ENCODE measurements at places on chromosomes 16 and 17.

DNA sequence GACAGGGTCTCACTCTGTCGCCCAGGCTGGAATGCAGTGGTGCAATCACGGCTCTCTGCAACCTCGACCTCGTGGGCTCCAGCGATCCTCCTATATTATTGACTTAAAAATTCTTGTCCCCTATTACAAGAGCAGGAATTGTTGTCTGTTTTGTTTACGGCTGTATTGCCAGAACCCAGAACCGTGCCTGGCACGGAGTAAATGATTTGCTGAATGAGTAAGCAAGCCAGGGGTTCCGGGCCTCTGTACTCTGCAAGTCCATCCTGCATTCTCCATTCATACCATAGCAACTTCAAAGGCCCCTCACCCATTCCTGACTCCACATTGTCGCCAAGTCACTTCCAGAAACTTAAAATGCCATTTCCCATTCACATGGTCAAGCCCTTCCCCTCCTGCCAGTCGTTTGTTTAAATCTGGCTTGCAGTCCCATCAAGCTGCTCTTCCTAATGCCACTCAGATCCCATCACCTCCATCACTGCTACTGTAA is 6.9 kb downstream of the ADCY9 start:
- ATAC-seq = no peak

DNA sequence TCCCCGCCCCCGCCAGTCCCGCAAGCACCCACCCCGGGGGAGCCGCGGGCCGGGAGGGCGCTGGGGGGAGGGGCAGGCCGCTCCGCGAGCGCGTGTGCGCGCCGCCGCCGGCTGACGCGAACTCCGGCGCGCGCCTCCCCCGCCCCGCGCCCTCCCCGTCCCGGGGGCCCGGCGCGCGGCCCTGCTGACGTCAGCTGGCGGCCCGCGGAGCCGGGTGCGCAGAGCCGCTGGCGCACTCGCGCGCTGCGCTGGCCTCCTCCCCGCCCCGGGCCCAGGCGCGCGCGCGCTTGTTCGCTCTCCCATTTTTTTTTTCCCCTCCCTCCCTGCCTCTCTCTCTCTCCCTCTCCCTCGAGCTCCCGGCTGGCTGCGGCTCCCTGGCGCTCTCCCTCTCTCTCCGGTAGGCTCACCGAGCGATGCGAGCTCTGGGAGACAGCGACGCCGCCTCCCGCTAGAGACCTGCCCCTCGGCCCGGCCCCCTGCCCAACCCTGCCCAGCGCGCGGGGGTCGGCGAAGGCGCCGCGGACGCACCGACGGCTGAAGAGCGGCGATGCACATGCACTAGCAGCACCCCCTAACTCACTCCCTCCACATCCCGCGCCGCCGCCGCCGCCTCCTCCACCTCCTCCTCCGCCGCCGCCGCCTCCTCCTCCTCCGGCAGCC is at the start of gene GNAO1:
GNAO1 (plus strand) TSS at position 334 of the 660 bp plus-strand sequence. CDS start 747 bp downstream, outside the sequence.
- ATAC-seq = peak; percentile 69

DNA sequence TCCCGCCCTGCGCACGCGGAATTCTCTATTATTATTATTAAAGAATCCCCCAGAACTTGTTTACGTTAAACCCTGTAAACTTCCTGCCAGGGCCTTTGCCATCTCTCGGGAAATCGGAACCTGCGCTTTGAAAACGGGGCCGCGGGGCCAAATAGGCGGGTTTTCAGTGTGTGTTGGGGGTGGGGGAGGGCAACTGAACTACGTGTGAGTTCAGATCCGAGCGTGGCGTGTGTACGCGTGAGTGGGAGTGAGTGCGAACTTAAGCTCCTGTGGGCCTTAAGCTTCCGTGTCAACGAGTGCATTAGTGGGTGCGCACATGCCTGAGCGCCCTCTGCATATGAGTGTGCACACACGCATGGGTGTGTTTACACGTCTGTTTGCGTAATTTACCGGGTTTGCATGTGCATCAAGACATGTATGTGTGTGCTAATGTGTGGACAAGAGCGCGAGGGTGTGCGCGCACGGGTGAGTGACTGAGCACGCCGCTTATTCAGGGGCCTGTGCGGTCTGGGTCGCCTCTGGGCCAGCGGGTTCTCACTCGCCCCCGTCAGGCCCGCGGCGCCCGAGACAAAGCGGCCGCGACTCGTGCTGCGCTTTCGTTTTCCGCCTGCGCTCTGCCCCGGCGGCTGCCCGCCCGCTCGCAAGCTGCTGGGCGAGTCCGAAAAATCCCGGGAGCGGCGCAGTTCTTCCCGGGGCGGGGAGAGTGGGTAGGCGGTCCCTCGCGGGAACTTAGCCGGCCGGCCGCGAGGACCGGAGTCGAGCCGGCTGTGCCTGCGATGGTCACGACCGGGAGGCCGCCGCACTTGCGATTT is 1.2 kb upstream of the FOXF1 start:
- ATAC-seq = no peak

DNA sequence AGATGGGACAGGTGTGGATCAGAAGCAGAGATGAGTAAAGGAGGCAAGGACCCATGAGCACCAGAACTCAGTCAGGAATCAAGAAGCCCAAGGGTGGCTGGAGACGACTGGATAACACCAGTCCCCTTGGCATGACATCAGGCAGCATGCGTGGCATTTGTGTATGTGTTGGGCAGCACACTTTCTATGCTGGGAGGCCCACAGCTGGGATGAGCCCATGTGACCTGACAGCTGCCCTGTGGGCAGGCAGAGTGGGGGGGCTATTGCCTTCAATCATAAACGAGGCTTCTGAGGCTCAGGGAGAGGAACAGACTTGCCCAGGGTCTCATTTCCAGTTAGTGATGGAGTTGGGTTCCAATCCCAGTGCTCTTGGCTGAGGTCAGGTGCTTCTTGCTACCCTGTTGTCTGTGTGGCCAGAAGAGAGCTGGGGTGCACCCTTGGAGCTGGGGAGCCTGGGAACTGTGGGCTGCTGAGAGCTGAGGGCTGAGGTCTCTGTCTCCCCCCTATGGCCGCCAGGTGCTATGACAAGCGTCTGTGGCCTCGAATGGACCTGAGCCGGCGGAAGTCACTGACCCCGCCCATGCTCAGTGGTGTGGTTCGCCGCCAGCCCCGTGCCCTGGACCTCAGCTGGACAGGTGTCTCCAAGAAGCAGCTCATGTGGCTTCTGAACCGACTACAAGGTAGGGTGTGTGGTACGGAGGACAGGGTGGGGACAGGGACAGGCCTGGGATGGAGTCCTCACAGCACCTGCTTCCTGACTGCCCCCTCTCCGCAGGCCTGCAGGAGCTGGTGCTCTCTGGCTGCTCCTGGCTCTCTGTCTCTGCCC is 7.1 kb upstream of the ORAI3 start:
- ATAC-seq = peak; percentile 91

DNA sequence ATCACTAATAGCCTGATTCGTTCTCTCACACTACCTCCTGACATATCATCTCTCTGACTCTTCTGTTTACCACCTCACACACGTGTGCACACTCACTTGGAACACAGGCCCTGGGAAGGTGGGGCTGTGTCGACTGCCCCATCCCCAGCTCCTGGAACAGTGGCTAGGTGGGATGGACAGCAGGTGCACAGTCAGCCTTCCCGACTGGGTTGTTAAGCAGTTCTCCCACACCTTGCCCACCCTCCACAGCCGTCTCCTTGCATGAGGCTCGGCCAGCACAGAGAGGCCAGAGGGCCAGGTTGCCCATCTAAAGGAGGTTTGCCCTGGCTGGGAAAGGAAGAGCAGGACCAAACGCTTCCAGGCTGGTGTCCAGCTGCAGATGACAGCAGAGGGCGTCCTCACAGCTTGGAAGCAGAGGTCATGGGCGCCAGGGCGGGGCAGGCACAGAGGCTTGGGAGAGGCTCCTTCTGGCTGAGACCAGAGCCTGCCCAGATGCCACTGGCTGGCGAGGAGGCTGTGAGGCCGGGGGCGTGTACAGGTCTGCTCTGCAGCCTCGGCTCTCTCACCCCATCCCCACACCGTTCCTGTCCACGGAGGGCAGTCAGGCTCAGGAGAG is 92.8 kb downstream of the AMFR start:
- no peak for ATAC-seq

DNA sequence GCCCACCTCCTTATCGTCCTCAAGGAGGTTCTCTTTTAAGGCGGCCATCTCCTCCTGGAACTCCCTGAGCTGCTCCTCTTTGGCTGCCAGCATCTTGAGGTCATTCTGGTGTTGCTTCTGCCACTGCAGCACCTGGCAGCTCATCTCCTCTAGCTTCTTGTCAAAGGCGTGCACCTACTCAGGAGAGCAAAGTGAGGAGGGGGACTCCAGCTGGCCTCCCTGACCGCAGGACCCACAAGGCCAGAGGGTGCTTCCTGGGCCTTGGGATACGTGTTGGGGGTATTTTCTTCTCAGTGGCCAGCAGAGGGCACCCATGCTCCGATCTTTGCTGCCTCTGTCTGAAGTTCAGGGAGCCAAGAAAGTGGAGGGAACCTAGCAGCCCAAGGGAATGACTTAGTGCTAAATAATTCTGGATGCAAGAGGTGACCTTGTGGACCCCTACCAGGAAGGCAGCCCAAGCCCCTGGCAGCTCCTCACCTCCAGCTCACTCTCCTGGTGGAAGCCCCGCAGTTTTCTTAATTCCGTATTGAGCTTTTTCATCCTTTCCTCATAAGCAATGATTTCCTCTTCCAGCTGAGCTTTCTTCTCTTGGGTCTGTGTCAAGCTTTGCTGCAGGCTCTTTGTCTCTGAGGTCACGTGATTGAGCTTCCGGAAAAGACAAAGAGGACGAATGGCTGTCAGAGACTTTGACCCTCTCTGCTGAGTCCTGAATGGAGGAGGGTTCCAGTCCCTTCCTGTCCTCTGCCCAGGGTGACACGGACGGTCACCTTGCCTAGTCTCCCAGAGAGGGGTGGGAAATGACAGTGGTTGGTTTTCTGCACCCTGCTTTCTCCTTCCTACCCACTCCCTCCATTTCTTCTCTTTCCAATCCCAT is 31.4 kb downstream of the DHX38 start:
- no peak for ATAC-seq

- ATAC-seq = no peak
Observed at GRCh38 chr16:70481929-70482536, 27.6 kb downstream of the FCSK start.

DNA sequence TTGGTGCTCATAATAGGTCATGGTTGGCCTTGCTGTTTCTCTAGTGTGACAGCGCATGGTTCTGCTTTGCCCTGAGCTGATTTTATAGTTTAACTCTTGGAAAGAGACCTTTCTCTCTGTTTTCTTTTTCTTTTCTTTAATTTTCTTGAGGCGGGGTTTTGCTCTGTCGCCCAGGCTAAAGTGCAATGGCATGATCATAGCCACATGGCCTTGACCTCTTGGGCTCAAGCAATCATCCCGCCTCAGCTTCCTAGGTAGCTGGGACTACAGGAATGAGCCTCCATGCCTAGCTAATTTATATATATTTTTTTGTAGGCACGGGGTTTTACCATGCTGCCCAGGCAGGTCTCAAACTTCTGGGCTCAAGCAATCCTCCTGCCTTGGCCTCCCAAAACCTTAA is 80.4 kb upstream of the DNAJA2 start:
- no peak for ATAC-seq

DNA sequence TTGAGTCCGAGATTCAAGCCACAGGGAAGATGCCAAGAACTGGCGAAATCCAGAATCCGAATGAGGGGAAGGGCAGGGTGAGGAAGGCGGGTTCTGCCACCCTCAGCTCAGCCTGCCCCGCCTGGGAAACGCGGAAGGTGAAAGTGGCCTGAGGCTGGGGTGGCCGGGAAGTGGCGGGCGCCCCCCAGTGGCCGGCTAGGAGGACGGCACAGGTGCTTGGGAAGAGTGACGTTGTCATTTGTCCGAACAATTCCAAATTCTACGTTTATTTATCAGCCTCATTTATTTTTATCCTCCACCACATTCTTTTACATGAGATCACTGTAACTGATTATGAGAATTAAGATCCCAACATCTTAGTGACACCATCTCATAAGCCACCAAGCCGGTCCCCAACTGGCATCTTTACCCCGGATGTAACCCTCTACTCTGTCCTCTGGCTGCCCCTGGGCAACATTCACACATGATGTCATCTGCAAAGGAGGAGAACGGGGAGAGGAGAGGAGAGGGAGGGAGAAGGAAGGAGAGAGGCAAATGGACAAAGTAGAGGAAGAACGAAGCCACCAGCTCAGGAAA is 21.3 kb downstream of the SRCIN1 start:
- peak; percentile 71 for ATAC-seq

DNA sequence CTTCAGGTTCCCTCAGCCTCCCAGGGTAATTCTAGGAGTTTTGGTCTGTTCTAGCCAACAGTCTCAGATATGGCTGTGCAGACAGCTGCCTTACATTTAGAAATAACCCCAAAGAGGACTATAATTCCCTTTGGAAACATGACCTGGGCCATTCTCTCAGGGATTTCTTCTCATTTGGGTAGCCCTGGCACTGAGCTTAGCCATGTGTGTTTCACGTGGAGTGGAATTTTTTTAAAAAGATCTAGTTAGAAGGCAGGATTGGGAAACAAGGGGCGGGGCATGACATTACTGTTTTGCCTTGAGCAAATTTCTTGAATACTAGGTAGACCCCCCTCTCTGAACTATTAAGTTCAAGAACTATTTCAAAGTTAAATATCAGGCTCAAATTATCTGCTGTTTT is 29.6 kb upstream of the MRC2 start:
- ATAC-seq = no peak

DNA sequence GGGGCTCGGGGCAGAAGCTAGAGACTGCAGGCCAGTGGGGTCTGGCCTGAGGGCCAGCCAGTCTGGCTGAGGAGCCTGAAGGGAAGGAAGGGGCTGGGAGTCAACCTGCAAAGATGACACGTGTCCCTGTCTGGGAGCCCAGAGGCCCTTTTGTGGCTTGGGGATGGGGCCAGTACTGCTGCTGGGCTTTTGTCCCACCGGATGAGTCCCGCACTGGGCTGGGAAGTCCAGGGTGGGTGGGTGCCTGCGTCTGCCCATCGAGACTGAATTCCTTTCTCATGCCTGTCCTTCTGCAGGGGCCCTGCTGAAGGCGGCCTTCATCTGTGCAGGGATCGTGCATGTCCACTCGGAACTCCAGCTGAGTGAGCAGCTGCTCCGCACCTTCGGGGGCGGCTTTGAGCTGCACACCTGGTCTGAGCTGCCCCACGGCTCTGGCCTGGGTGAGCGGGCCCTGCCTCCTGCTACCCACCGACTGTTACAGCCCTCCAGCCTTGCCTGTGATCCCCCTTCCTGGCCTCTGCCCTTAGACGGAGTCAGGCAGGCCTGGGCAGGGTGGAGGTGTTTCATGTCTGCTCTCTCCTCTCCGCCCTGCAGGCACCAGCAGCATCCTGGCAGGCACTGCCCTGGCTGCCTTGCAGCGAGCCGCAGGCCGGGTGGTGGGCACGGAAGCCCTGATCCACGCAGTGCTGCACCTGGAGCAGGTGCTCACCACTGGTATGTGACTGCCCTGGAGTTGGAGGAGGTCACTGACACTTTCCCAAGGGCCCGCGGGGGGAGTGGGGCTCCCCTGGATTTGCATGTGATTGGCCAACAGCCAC is 20.9 kb downstream of the FCSK start:
- ATAC-seq = no peak

Measured in activated CD4-positive, CD25-positive, alpha-beta regulatory T cell treated with anti-CD3 and anti-CD28 coated beads, Interleukin-2, amount 50 U/mL, for 24 hours (primary cell).